ENCODE measurements at places on chromosomes 12 and 14.

- no peak for DNase-seq
Measured at GRCh38 chr12:110093631-110094311, 30.4 kb upstream of the IFT81 start.

DNA sequence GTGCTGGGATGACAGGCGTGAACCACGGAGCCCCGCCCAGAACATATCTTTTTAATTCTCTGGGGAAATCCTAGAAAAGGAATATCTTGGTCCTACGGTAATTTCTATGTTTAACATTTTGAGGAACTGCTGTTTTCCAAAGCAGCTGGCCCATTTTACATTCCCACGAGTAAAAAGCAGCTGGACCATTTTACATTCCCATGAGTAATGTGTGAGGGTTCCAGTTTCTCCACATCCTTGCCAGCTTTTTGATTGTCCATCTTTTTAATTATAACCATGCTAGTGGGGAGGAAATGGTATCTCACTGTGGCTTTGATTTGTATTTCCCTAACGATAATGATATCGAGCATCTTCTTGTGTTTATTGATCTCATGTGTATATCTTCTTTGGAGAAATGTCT is 4.4 kb upstream of the P2RX4 start:
- DNase-seq: no peak

- no peak for DNase-seq
Measured at GRCh38 chr12:128137140-128137539, 129.8 kb upstream of the TMEM132C start.

DNA sequence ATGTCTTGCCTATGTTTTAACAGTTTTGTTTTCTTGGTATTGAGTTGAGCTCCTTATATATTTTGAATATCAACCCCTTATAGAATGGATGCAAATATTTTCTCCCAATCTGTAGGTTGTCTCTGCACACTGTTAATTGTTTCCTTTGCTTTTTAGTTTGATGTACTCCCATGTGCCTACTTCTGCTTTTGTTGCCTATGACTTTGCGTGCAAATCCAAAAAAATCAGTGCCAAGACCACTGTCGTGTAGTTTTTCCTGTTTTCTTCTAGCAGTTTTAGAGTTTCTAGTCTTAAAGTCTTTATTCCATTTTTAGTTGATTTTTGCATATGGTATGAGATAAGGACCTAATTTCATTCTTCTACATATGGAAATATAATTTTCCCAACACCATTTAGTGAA is 28.8 kb downstream of the SENP1 start:
- DNase-seq: no peak

DNA sequence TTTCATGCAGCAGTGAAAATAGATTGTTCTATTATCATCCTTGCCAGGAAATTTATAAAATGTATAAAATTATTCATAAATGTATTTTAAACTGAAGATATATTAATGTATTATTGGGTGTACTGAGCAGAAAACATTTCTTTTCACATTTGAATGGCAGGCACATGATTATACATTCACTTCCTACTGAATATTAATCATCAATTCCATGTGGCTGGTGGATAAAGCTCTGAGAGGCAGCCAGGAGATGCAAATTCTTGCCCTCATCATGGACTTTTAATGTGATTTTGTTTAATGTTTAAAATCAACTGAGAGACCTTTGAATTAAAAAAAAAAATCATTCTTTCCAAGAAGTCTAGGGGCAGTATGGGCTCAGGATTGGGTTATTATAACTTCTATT is 40.8 kb downstream of the ANO6 start:
- DNase-seq: no peak
